Dorsolateral prefrontal cortex (tissue), 122 donors: ENCODE measurements at places on chromosomes 2 and 18.

GRCh38 chr18:61764381-61764780 is 128.4 kb downstream of the RNF152 start:
- no peak for DNase-seq

DNA sequence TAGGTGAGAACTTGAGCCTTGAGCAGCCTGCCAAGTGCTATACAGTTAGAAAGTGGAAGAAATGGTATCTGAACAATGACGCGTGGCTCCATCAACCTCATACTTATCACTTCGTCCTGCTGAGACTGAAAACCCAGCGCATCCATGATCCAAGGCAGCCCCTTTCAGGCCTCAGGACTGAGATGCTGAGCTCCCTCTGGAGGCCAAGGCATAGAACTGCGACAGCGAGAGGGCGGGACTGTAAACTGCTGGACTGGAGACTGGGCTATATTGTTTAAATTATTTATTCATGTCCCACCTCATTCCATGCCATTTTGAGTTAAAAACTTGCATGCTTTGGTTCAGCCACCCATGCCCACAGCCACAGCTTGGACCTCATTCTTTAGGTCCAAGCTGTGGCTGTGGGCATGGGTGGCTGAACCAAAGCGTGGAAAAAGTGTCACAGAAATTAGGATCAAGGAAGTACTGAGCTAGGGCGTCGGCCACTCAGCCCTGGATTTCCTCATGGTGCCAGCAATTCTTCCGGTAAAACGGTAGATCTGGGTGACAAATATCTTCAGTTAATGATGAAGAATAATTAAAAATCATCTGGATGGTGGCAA is 195.5 kb downstream of the L3MBTL4 start:
- DNase-seq = no peak

- DNase-seq = peak; percentile 53
Measured at GRCh38 chr18:12659904-12660605, 2.1 kb upstream of the SPIRE1 start.

DNA sequence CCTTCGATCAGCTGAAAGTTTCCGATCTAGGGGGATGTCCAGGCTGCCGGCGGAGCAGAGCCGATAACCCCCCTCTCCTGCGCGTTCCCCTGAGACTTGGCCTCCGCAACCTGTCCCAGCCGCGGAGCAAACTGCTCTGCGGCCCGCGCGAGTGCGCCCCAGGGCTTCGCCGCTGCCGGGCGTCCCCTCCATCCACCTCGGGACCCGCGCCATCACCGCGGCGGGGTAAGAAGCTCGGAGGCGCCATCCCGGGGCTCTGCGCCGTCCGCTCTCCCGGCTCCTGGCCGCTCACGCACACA is 990 bp upstream of the GDF7 start:
- DNase-seq = no peak

DNA sequence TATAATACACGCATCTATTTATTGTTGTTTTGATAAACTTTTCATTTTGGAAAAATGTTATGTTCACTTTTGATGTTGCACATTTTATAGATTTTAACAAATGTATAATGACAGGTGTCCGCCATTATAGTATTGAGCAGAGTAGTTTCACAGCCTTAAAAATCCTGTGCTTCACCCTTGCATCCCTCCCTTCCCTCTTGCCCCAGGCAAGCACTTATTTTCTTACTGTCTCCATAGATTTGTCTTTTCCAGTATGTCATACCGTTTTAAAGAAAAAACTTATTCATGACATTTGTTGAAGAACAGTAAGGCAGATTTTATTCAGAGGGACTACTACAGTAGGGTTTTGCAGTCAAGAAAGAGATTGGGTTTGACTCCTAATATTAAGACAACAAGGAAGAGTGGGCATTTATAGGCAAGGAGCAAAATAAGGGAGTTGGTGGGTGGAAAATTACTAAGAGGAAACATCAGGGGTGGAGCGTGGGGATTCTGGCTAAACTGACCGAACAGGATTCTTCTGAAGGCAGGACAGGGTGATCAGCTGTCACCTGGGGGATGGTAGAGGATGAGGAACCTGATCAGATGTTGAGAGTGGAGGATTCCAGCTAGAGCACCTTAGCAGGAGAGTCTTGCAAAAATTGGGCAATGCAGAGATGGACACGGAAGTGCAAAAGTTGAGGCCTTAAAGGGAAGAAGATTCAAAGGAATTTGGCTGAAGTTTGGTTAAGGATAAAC is 108.8 kb downstream of the NCK2 start:
- no peak for DNase-seq

GRCh38 chr2:64179582-64180321 is 35.5 kb upstream of the PELI1 start:
- DNase-seq = no peak

DNA sequence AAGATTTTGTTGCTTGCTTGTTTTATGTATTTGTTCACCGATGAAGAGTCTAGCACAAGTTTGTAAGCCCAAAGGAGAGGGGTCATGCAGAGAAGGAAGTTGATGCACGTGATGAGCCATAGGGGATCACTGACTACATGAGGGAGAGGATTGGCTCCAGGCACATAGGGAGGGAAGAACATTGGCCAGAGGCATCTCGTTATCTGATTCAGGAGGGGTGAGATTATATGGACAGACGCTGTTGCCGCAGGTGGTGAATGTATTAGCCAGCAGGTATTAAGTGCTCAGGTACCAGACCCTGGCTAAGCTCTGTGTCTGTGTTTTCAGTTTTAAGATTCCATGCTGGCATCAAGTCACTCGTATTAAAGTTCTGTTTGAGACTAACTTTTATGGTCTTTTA is 91.8 kb upstream of the CHST9 start:
- no peak for DNase-seq

DNA sequence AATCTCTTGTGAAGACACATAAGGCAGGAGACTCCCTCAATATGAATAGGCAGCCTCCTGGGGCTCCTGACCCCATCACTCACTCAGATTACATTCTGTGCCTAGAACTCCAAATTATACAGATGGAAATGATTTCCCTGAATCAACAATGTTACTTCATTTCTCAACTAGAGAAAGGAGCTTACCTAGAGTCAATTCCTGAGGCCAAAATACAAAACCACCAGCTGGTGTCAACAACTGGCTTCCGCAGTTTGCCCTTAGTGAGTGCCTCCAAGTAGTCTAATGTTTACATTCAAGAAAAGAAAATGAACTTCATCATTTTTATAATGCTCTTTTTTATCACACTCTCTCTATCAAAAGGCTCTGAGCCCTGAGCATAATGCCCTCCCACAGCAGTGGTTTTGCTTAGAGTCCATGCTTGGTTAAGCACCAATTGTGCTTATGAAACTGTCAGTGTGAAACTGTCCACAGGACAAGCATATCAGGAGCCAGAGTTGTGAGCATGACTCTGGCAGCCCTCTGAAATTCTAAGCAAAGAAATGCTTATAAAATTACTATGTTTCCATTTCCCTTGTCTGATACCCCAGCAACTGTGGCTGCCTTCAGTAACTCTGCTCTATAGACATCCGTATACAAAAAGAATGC is 305.7 kb upstream of the PKDCC start:
- DNase-seq = no peak

GRCh38 chr18:54415086-54415485 is 57.4 kb downstream of the C18orf54 start:
- DNase-seq = no peak
